ENCODE measurements at places on chromosomes 1 and 21. TPM values are rescaled to one million over a fixed set of nuclear protein-coding genes. Genes with fewer than 3 reads are reported as not detected.

DNA sequence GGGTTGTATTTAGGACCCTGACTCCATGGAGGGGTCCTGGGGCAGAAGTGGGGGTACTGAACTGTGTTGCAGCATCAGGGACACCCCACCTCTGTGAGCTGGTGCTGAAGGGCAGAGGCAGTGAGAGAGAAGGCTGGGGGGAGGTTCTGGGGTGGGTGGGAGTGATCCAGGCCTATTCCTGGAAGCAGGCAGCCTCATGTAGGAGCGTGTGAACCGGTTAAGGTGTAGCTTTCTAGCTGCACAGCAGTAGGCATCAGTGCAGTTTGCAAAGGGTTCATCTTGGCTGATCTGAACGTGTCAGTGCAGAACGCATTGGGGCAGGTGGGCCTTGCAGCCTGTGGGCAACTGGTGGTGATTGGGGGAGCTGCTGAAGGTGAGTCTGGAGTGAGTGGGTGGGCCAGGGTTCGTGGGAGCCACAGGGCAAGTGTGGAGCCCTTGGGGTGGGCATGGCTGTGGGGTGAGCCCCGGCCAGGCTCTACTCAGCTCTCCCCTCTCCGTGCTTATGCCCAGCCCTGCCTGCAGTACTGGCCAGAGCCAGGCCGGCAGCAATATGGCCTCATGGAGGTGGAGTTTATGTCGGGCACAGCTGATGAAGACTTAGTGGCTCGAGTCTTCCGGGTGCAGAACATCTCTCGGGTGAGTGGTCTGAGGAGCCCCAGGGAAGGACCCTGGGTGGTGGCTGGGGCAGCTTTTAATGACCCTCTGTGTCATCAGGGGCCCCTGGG is 86.7 kb downstream of the PTPRU start:
- no peaks in the 10 kb centered on the region for H3K27me3 ChIP-seq
- H3K36me3 ChIP-seq = peaks cover 7% of the 10 kb centered on the region
- no peak for DNase-seq

GRCh38 chr1:183023601-183024316 is 539 bp downstream of the LAMC1 start:
- peaks cover 45% of the 10 kb centered on the region for H3K4me1 ChIP-seq
- no peaks in the 10 kb centered on the region for H3K27me3 ChIP-seq
- no peaks in the 10 kb centered on the region for H3K36me3 ChIP-seq
- H3K4me3 ChIP-seq = peak overlapping the region; percentile 83
- peak overlapping the region; percentile 100 for H3K27ac ChIP-seq

DNA sequence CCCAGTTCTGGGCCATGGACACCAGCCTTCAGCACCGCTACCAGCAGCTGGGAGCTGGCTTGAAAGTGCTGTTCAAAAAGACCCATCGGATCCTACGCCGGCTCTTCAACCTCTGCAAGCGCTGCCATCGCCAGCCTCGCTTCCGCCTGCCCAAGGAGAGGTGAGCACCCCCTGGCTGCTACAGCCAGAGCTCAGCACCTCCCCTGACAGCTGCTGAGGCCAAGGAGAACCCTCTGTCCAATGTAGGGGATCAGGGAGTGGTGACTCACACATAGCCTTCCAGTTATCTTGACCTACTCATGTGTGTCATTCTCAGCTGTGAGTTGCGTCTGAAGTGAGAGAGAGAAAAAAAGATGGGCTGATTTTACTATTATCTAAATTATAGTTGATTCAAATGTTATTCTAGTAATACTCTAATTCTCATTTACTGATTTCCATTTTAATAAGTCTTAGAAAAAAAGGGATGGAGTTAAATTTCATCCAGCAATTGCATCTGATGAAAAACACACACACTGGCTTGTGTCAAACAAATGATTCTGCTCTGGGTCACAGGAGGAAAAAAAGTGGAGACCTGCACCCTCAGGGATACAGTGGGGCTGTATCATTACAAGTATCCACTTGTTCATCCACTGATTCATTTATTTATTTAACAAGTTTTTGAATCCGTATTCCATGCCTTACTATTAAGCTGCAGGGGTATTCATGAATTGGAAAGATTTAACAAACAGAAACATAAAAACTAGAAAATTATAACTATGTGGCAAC is 108.0 kb downstream of the BRINP2 start:
- no peaks in the 10 kb centered on the region for H3K27me3 ChIP-seq
- DNase-seq = no peak
- peaks cover 4% of the 10 kb centered on the region for H3K4me1 ChIP-seq
- H3K27ac ChIP-seq = no peak overlapping the region
- no peak overlapping the region for H3K4me3 ChIP-seq

FAM78B gene
- total RNA-seq = 4.7 TPM

NKAIN1 gene
- not detected for total RNA-seq

IL24 gene
- total RNA-seq = not detected
